ENCODE measurements at places on chromosomes 3 and 15. TPM values are rescaled to one million over a fixed set of nuclear protein-coding genes. Genes with fewer than 3 reads are reported as not detected.

DNA sequence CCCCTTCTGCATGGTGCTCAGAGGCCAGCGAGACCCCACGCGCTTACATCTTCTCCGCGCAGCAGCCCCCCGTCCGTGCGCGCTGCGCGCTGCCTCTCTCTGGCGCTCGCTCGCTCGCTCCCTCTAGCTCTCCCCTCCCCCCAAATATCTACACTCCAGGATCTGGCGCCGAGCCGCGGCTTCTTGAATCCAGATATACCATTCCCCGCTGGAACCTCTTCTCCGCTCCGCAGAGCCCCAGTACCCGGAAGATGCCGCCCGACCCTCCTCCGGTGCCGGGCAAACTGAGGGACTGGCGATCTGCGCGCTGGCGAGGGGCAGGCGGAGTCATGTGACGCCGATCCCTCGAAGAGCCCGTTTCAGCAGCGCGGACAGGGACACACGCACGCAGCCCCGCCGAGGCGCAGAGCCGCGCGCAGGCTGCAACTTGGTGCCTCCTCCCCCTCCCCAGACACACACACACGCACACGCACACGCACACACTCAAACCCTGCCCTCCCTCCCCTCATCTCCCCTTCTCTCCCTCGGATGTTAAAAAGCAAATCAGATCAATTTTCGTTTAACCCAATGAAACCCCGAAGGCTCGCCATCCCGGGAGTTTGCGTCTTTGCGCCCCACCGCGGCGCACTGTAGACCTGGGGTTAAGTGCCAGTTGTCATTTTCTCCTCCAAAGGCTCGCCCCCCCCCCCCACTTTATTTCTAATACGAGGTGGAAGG, at the start of gene RASGRF1:
Gene RASGRF1, minus strand, starts transcription at position 294 of the 717 bp plus-strand sequence. Its CDS starts 282 bp downstream, at position 12.
- no peak for DNase-seq

GRCh38 chr3:195609229-195609628, 25.5 kb upstream of the APOD start:
- no peak for DNase-seq

Gene SLC30A4
- 1.5 TPM for total RNA-seq

- no peak for DNase-seq
These were observed 110.6 kb upstream of the TSPAN3 start for GRCh38 chr15:77181305-77182074.

Gene CD200
- total RNA-seq = 2.1 TPM

Gene CPNE9
- not detected for total RNA-seq

Data from pancreas (tissue), 10 donors.